ENCODE measurements at places on chromosomes 1 and 21. TPM values are rescaled to one million over a fixed set of nuclear protein-coding genes. Genes with fewer than 3 reads are reported as not detected.
A peak's percentile ranks its signal among the peaks of the same experiment; 100 is the strongest.

- DNase-seq = peak; percentile 1
These were observed 852 bp downstream of the RGS7 start for GRCh38 chr1:241356187-241356518.

- DNase-seq = peak; percentile 54
These were observed 36.2 kb upstream of the KCNA10 start for GRCh38 chr1:110554871-110555801.

DNA sequence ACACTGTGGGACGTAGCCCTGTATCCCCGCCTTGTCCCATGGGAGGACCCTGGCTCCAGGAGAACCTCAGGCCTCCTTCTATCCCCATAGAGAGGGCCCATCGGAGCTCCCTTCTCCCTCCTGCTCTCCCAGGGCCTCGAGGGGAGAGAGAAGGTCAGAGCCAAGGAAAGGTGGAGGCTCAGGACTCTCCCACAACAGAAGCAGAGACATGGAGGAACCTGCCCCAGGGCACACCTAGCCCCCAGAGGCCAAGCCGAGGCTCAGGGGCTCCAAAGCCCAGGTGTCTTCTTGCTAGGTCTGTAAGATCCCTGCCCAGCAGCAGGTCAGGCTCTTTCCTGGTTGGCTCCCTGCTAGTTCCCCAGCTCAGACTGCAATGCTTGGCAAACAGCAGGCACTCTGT lies 34.4 kb upstream of the ARF1 start:
- DNase-seq = no peak

DNA sequence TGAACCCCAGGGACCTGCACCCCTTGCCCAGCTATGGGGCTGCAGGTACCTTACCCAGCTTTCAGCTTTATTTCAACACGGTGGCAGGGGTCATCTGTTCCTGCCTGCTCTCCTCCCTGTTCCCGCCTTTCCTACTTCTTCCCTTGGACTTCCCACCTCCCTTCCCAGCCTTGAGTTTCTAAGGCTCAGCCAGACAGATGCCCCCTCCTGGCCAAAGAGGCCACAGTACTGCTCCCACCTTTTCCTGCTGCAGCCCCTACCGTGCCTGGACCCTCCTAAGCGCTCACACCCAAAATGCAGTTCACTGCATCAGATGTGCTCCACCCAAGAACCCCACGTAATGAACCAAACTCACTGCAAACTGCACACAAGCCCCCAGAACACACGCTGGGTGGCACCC lies 7.7 kb downstream of the NOC2L start:
- no peak for DNase-seq

GRCh38 chr1:168320800-168321450 lies 40.2 kb downstream of the TBX19 start:
- peak; percentile 32 for DNase-seq

DNA sequence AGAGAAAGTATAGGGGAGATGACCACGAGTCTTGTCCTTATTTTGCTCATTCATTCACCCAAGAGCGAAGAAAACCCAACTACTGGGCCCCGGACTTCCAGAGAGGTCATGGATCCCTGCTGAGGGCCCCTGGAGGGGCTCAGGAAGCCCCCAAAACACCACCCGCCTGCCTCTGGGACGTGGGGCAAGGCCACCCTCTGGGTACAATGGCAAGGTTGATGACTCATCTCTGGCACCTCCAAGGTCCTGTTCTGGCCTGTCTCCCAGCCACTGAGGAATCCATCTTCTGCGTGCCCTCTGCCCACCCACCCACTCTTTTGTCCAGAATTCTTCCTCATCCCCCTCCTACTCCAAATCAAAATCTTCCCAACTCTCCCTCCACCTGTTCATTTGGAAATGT lies 21.3 kb upstream of the PRDM15 start:
- no peak for DNase-seq

GRCh38 chr1:61053226-61053711 lies 29.1 kb upstream of the NFIA start:
- peak; percentile 28 for DNase-seq

DNA sequence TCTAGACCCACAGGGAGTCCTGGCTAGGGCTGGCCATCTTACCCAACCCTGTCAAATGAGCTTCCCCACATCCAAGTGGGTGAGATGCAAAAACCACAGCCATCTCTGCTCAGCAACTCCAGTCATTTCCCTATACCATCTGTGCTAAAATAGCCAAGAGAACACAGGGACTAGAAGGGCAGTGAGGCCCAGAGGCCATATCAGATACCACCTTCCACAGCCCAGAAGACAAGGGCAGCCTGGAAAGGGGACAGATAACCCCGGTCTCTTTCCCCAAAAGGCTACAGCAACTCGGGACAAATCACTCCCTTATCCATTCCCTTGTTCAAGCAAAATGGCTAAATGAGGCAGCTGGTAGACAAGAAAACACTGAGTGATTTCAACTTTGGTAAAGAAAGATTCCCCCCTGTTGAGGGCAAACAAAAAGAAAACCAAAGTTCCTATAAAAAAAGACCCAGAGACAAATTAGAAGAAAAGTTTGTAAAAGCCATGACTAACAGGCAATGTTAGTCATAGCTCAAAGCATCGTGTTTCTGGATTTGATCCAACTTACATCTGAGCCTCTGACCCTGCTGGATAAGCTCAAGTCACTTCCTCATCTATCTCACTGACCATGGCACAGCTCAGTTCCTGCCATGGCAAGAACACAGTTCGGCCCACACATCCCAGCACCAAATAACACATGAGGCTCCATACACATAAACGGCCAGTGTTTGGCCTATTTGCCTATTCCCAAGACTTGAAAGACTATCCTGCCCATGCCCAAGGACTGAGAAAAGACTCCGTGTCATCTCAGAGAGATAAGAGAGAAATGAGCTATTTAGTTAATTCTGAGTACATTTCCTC lies 3.1 kb downstream of the LAMB3 start:
- DNase-seq = peak; percentile 48

DNA sequence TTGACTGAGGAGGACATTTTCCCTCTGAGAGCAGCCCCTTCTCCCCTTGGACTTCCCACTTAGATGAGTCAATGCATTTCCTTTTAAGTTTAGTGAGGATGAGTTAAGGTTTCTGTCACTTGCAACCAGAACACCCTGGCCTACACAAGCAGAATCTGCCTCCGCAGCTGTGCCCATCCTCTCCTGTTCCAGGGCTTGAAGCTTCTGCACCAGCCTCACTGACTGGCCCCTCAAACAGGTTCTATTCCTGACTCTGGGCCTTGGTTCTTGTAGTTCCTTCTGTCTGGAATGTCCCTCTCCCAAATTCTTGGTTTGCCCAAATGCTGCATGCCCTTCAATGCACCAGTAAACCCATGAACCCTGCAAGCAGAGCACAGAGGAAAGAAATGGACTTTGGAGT lies 394.4 kb downstream of the PTPRU start:
- no peak for DNase-seq

DNA sequence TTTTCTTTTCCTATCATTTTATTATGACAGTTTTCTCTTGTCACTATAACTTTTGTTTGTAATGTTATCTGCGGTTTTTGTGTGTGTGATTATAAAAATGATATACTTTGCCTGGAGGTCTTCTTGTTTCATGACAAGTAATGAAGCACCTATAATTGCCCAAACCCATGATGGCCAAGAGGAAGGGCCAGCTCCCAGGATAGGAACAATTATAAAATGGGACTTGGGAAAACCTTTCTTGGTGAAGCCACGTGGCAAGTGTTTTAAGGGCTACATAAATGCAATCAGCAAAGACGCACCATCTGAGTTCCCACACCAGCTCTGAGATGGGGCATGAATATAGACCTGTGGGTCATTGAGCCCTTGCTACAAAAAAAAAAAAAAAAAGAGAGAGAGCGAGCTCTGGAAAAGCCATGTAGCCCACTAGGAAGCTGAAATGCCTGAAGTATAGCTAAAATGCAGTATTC lies 462.6 kb upstream of the RUNX1 start:
- DNase-seq = no peak

DNA sequence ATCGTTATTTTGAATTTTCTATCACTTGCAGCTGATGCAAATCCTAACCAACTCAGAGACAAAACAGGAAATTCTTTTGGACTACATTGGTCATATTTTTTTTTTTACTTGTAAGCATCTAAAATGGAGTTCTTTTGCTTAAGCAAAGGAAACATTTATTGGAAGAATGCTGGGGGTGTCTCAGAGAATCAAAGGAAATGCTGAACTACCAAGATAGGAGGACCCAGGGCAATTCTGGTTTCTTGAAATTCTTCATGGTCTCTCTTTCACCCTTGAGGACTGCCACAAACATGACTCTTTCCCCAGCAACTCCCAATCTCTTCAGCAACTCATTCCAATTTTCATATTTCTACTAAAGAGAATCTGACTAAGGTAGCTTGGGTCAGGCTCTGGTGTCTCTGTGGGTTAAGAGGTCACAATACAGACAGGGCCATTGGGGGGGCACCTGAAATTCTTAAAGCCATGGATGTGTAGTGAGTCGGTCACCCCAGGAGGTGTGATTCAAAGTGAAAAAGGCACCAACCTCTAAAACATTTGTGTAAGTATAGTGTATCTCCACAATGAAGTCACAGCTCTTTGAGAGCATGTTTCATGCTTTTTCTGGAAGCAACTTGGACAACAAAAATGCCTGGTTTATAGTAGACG lies 171.1 kb upstream of the FGGY start:
- DNase-seq = no peak

PDC gene
- not detected for total RNA-seq

GRCh38 chr1:220182656-220183055 lies 88.7 kb downstream of the IARS2 start:
- DNase-seq = no peak

- peak; percentile 35 for DNase-seq
These were observed 647 bp downstream of the DESI2 start for GRCh38 chr1:244653439-244654107.
